ENCODE measurements at places on chromosomes 5 and 9.

- no peak for DNase-seq
These were observed 40.8 kb downstream of the SHC3 start for GRCh38 chr9:89137542-89138462.

DNA sequence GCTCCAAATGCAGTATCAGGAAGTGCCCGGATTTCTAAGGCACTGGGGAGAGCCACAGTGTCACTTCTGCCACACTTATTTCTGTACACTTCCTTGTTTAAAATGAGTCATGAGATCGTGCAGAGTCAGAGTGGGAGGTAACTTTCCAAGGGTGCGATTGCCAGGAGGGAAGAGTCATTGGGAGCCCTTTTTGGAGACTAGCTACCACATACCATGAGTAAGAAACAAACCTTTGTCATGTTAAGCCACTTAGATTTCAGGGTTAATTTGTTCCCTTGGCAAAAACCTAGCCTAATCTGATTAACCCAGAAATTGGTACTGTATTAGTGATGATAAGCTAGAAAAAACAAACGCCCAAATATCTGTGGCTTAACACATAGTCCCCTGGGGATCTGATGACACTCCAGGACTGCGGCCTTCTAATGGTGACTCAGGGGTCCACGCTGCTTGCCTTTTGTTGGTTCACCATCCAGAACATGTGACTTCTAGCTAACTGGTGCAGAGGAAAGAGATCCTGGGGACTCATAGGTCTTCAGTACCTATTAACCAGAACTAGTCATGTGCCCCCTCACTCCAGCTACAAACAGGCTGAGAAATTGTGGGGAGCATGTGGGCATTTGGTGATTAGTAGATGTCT is 48.6 kb upstream of the TLE1 start:
- no peak for DNase-seq

- no peak for DNase-seq
These were observed 33.9 kb downstream of the OLFML2A start for GRCh38 chr9:124810663-124811355.

GRCh38 chr5:171644536-171644935 is 141.1 kb upstream of the SMIM23 start:
- no peak for DNase-seq

GRCh38 chr5:142481410-142481809 is 156.6 kb upstream of the SPRY4 start:
- no peak for DNase-seq

DNA sequence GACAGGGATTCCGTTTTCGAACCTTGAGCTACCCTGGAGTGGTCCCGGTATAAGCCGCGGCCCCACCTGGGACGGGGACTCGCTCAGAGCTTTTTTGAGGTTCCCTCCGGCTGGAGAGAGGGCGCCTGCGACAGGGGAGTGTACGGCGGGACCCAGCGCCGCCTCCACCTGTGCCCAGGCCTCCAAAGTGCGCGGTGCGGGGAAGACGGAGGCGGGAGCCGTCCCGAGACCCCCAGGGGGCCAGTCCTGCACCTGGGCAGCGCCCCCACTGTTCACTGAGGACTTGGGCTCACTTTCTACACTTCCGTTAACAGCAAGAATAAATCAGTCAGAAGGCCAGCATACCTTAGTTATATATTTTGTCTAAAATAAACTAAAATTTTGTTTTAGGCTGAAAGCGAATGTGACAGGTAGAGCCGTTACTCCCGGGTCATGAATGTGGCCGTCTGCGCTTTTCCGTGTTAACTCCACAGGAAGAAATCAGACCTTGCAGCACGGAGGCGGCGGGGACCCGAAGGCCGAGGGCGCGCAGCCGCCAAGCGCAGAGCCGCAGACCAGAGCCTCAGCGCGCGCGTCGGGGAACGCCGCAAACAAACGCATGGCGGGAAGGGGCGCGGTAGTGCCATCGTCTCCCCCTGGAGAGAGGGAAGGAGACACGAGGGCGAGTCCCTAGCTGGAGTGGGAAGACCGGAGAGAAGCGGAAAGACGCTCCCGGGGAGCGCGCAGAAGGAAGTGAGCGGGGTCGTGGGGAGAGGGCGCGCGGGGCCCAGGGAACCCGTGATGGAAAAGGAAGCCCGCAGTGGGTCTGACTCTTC is 14.1 kb downstream of the TRIM7 start:
- peak; percentile 62 for DNase-seq

- DNase-seq, result no peak
These were observed 3.5 kb upstream of the LOX start for GRCh38 chr5:122081541-122081940.

DNA sequence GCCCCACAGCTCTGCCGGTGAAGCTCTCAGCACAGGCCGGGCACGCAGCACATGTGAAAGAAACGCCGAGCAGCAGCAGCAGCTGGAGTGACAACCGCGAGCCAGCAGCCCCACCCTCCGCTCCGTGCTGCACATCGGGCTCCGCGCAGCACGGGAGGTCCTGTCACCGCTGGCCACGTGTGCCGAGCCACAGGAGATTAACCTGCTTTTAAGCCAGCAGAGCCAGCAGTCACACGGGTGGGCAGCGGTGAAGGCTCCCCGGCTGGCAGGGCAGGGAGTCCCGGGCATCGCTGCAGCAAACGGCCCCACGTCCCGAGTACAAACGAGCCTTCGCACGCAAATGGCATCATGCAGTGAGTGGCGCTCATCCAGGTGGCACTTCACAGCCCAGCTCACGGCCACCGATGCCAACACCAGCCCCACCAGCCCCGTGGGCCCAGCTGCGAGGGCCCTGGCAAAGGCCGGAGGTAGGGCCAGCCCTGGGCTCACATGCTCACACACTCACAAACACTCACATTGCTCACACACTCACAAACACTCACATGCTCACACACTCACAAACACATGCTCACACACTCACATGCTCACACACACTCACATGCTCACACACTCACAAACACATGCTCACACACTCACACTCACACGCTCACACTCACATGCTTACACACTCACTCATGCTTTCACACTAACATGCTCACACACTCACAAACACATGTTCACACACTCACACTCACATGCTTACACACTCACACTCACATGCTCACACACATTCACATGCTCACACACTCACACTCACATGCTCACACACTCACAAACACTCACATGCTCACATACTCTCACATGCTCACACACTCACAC is 11.1 kb downstream of the CCDC187 start:
- DNase-seq, result no peak

GRCh38 chr5:72347801-72348308 is 27.7 kb downstream of the PTCD2 start:
- no peak for DNase-seq

DNA sequence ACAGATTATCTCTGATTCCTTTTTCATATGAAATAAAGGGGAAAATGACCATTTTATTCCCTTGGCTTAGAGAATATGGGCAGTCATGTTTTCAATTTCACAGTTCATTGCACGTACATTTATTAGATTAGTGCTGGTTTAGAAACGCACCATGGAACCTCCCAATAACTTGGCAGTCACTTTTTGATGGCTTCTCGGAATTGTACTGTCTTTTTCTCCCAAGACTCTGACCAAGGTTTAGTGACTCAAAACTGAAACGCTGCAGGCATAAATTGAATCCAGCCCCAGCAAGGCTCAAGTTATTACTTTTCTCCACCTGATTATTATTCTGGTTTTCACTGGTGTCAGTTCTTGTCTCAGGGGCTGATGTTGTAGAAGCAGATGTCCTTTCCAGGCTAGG is 55.6 kb upstream of the EGFLAM start:
- no peak for DNase-seq

DNA sequence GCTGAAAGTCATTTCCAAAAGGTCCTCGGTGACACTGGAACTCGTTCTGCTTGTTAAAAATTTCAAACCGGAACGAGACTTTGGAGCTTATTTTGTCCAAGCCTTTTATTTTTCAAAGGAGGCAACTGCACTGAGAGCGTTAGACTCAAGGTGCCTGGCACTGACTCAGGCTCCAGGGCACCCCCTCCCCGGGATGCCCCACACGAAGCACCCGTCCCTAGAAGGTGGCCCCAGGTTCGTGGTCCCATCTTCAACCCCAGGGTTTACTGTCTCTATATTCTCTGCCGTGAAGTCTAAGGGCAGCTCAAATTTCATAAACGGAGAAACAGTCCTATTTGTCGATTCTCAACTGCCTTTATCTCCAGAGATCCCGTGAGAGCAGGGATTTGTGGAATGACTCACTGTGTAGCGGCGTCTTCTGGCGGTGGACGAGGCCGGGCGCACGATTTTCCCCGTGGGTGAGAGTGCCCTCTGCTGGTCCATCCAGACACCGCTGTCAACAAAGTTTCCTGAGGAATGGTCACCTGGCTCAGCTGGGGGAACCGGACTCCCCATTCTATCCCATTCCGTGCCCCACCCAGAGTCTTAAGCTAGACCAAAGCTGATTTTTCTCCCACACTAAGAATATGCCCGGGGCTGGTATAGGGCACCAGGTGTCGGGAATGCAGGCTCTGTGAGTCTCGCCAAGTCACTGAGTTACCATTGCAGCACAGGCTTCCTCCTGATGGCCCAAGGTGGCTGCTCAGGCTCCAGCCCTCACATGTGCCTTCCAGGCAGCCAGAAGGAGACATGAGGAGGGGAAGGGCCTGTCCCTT is 27.1 kb upstream of the SLC6A19 start:
- DNase-seq, result peak; percentile 33

GRCh38 chr5:121987685-121988073 is 25.9 kb downstream of the SRFBP1 start:
- no peak for DNase-seq

DNA sequence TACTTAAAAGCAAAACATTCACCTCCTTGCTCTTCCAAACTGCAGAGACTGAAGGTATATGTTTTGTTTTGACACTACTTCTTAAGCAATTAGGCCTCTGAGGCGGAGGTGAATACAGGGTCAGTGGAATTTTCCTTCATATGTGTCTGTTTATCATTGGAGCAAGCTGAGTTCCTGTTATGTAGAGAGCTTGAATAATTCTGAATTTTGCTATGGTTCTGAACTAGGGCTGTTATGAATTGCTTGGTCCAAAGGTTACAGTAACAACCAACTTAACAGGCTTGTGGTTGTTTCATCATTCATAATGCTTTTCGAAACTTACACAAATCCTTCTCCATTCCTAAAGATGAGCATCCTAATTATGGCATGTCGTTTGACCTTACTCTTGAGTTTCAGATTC is 444.6 kb upstream of the MEF2C start:
- no peak for DNase-seq

DNA sequence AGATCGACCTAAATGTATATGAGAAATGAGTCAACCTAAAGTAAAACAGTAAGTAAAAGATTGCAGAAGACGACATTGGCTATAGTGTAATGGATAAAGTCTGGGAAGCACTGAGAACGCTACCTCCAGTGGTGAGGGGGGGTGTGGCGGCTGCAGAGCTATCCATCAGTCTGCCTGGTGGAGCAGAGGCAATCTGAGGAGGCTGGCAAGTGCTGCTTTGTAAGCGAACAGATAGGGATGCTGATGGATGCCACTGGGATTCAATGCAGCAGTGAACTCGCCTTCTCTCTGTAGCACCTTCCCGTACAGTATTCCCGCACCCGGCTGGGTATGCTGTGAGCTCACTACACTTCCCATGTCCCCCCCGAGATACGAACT is 261.5 kb downstream of the NSG2 start:
- DNase-seq, result no peak

DNA sequence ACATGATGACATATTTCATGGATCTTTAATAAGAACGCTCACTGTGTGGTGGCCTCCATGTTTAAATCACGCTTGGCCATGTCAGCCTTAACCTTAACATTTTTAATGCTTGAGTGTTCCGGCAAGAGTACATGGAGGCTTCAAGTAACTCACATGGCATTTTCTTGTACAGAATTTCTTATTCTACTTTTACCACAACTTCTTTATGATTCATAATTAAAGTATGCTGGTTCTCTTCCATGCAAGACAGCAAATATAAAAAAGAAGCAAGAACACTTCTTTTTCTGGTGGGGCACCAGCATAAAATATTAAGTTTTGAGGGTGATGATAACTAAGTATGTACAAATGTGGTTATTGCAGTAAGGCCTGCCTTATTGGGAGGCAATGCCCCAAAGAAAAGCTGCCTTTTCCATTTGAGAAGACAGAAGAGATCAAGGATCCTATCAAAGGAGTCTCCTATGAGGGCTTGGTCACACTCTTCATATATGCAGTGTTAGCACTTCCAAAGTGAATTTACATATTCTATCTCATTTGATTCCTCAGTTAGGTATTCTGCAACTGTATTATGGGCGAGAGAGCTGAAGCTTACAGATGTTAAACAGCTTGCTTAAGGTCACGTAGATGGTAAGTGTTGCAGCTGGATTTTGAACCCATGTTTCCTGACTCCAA is 382.7 kb upstream of the MEF2C start:
- DNase-seq, result no peak

DNA sequence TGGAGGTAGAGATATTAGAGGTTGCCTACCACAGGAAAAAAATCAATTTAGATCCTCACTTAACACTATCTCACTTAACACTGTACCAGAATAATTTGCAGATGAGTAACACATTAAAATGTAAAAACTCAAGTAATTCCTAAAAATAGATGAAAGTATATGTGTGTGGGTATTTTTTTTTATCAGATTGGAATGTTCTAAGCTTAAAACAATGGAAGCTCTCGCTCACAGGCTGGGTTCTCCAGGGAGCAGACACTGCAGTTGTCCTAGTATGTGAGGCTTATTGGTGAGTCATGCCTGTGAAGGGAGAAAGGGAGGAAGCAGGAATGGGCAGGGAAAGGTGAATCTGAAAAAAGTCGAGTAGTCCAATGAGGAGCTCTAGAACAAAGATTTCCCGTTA is 181.3 kb upstream of the ZNF608 start:
- no peak for DNase-seq

GRCh38 chr5:79954620-79955019 is 36.4 kb downstream of the MTX3 start:
- DNase-seq, result no peak

DNA sequence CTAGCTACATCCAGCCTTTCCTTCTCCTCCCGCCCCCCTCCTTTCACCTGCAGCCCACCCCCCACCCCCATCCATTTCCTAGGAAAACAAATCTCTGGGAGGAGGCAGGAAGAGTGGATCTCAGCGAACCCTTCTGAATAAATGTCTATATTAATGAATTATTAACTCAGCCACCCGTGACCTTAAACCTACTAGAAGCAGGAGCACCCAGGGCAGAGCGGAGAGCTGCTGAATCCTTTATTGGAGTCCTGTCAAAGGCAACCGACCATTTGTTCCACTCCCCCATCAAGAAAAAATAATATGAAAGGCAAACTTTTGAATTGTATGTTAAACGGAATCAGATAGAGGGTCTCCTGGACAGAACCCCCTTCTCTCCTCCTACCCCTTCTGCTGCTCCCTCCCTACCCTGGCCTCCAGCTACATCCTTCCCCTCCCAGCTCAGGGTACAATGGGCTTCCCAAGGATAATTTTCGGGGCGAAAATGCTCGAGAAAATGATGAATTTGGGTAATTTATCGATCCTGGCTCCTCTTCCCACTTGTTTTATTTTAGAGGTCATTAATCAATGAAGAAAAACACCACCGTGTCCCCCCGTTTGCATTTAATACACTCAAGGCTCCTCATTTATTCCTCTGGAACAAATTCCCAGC is 3.3 kb upstream of the PRDM6 start:
- DNase-seq, result no peak

DNA sequence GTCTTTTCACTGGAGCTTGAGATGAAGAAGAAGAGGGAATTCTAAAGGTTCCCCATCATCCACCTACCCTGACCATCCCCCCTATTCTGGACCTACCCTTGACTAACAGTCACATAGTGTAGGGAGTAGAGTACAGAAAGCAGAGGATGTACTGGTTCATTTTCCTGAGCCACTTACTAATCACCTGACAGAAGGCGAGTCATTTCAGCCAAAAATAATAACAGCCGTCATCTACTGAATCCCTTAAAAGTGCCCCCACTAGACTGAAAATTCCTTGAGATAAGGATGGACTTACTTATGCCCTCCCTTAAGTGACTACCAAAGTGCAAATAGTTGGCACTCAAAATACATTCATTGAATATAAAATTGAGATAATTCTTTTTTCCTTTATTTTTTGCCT is 112.2 kb downstream of the FOXD1 start:
- no peak for DNase-seq
